OCI-M1 (cell line): ENCODE measurements at places on chromosomes 3 and 15.

DNA sequence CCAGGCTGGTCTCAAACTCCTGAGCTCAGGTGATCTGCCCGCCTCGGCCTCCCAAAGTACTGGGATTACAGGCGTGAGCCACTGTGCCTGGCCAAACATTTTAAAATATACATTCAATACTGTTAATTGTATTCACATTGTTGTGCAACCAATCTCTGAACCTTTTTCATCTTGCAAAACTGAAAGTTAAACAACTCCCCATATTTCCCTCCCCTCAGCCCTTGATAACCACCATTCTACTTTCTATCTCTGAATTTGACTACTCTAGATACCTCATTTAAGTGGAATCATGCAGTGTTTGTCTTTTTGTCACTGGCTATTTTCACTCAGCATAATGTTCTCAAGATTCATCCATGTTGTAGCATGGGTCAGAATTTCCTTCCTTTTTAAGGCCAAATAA is 30.0 kb downstream of the HMCES start:
- peak; percentile 12 for DNase-seq

DNA sequence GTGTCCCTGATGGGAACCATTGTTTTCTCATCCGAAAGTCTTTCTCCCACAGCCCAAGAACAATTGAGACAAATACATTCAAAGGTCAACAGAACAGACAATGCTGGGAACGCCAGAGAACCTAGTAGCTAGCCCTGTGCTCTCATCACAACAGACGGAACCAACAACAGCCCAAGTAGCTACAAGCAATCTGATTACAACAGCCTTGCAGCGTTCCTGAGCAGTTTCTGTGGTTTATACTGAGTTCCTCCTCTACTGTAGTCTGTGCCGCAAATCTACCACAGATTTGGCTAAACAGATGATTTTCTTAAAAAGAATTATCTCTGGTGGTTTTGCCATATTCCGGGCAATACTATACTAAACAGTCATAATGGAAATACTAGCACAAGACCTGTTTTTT is 435.6 kb downstream of the MECOM start:
- peak; percentile 75 for DNase-seq

DNA sequence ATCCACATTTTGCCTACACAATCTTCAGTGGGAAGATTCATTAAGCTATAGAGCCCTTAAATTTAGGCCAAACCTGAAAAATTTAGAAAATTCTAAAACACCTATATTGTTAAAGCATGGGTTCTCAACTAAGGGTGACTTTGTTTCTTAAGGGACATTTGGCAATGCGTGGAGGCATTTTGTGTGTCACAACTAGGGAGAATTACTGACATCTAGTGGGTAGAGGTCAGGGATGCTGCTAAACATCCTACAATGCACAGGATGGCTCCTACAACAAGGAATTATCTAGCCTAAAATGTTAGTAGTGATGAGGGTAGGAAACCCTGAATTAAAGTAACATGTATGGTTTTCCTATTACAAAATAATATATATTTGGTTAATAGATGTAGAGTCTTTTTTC is 55.8 kb downstream of the TBC1D5 start:
- DNase-seq: peak; percentile 62

DNA sequence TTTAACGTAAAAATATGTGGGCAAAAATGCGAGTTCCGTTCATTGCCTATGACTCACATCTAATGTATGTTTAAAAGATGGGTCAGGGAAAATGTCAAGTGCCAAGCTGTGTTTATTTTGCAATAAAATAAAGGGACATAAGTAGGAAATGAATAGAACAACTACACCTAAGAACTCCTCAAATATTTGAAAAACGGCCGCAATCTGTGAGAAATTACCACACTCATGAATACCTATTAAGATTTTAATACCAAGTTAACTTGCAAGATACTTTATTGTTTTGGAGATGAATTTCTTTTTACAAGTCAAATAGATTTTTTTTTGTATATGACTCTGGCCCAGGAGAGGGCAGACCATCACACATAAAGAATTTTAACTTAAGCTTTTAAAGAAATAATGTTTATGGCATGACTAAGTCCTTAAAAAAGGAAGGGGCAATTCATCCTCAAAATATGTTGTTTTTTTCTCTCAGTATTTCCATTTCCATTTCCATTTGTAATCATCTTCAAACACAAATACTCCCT is 152.7 kb downstream of the SUCNR1 start:
- DNase-seq: peak; percentile 36

GRCh38 chr15:55240125-55240760 is 43.5 kb upstream of the RSL24D1 start:
- DNase-seq: peak; percentile 83

GRCh38 chr15:32763295-32763694 is 45.5 kb downstream of the GREM1 start:
- no peak for DNase-seq

GRCh38 chr15:75213768-75214221 is 12.1 kb downstream of the C15orf39 start:
- no peak for DNase-seq

- DNase-seq: peak; percentile 68
Measured at GRCh38 chr15:97745481-97746071, 214.9 kb upstream of the ARRDC4 start.

DNA sequence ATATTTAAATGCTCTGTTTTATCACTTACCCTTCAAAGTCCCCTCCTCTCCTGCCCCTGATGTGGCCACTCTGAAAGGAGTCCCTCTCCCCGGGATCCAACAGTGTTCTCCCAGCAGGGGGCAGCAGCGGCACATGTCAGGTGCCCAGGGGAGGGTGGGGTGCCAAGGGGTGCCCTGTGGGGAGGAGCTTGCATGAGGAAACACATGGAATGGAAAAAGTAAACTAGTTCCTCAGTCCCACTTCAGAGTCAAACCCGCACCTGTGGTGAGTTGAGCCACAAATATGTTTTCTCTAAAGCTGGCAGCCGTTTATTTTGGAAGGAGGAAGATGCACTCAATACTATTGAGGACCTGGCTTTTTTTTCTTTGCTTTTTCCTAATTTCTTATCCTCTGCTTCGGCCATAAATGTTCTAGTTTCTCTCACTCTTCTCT is 30.1 kb upstream of the NRROS start:
- DNase-seq: peak; percentile 93

DNA sequence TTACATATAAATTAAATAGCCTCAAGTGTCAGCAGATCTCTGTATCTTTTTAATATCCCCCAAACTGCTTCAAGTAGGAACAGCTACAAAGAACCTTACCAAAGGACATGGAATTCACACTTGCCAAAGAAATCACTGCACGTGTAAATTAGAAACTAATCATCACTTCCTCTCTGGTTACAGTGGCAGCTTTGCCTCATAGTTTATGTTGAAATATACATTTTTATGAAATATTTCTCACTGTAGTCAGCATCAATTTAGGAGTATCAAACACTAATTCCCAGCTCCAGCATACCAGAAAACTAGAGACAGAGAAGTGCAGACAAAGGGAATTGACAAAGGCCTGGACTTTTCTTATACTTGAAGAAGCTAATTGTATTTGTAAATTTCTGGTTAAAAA is 260.9 kb downstream of the TIGIT start:
- no peak for DNase-seq

GRCh38 chr3:173639098-173639497 is 241.6 kb downstream of the NLGN1 start:
- DNase-seq: no peak

GRCh38 chr3:127145266-127145665 is 47.7 kb upstream of the PRR23E start:
- DNase-seq: no peak

DNA sequence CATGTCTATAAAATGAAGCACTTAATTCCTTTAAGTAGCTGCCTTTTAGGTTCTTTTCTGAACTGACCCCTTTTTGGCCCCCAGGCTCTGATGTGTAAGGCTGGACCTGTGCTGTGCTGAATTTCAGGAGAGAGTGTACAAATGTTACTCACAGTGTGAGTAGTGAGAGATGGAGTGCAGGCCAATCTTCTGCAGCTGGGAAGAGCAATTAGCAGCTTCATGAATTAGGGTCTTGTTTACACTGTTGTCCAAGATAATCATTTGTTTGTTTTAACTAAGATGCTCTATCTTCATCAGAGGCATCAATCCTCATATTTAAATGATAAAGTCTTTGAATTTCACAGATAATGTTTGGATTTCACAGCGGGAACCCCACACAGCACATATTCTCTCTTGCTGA is 19.4 kb downstream of the ARPP21 start:
- DNase-seq: no peak

- no peak for DNase-seq
Measured at GRCh38 chr3:151599103-151599672, 134.5 kb upstream of the AADACL2 start.

DNA sequence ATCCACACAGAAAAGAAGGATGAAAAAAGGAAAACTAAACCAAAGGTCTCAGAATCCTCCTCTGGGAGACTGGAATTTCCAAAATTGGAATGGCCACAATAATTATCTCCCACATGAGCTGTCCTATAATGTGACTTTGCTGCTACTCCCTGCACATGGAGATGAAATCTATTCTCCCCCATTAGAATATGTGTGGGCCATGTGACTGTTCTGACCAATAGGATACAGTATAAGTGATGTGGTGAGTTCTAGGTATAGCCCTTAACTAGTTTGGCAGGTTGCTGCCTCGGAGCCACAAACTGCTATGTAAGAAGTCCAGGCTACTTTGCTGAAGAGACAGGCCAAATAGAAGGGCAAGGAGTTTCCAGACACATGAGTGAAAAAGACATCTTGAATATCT is 5.2 kb downstream of the TRIM59 start:
- peak; percentile 29 for DNase-seq

DNA sequence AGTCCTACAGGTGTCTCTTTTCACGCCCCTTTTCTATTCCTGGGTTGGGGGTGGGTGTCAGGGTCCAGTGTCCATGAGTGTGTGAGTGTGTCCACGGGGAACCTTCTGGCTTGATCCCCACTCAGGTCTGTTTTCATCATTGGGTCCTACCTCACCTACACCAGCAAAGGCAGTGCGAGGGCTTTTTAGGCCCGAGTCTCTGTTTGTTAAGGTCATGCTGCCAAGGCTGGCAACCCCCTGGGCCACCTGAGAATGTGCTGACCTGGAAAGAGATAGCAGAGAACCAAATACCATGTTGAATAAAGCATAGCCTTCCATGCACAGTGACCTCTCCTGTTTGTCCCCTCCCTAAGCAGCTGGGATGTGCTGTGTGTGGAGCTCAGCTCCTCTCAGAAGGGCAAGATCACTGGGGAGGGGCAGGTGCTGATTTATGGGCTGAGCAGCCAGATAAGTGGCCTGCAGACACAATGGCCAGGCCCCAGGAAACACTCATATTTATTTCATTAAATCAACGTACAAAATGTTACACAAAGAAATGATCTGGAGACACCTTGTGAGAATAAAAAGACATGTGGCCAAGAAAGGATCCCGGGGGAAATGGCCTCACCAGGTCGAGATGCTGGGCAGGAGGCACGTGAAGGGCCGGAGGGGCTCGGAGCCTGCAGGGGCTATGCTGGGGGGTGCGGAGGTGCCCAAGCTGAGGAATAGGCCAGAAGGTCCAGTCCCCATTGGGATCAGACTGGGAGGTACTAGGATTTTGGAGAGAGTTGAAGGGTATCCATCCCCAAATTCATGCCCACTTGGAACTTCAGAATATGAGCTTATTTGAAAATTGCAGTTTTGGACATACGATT is 36.1 kb downstream of the RAB6B start:
- no peak for DNase-seq

DNA sequence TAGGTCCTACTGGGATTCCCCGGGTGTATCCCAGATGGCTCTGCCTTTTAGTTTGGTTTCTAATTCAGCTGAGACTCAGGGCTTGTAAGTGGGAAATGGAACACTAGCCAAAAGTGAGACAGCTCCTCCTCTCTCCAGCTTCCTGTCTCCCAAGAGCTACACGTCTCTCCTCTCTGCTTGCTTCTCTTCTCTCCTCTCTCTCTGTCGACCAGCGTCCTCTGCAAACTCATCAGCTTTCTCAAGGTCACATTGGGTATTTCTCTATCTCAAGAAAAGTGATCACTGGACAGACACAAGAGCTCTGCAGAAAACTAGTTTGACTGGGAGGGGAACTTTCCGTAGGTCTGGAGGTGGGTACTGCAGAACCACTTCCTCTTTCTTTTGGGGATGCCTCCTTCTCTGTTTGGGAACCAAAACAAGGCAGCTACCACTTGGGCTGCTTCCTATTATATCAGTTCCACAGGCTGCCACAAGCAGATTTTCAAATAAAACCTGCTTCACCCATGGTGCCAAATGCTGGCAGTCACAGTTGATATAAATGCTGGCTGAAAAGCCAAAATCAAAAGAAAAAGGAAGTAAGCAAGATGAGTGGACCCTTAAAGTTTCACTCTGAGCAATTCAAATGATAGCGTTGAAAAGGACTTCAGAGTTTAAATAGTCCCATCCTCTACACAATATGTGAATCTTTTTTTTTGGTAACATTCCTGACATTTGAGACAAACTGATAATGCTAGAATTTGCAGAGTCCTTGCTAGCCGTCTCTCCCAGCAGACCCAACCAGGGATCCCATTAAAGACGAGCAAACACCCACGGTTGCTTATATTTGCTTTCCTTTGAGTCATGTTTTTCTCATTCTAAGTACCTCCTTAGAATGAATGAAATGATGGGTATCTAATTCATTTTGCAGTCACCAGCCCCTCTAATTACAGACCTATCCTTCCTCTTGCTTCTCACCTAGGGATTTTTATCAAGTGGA is 7.2 kb upstream of the DYNC1LI1 start:
- DNase-seq: peak; percentile 77

GRCh38 chr3:188125076-188125475 is 28.9 kb upstream of the LPP start:
- DNase-seq: no peak

GRCh38 chr3:143122089-143122430 is 2.5 kb downstream of the CHST2 start:
- no peak for DNase-seq

GRCh38 chr3:44885618-44886017 is 11.2 kb downstream of the TGM4 start:
- no peak for DNase-seq

DNA sequence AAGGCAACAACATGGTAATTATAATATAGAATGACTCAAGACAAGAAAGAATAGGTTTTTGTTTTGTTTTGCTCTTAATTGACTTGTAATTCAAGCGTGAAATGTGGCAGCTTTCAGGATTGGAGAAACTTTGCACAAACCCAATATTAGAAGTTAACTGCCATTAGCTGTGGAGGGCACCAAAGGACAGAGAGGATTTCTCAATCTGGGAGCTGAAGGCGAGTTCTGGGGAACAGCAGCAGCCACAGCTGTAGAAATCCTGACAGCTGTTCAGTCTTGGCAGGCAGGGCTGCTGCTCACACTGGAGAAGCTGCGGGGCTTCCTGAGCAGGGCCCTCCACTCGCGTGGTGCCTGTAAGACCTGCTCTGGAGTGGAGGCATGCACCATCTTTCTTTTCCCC is 182.2 kb upstream of the IL12A start:
- no peak for DNase-seq

- no peak for DNase-seq
Measured at GRCh38 chr3:29291982-29292363, 11.1 kb downstream of the RBMS3 start.
